T-helper 2 cell (primary cell): ENCODE measurements at places on chromosomes 6 and 20.

- DNase-seq: no peak
Observed at GRCh38 chr20:34541264-34541901, 17.1 kb upstream of the MAP1LC3A start.

DNA sequence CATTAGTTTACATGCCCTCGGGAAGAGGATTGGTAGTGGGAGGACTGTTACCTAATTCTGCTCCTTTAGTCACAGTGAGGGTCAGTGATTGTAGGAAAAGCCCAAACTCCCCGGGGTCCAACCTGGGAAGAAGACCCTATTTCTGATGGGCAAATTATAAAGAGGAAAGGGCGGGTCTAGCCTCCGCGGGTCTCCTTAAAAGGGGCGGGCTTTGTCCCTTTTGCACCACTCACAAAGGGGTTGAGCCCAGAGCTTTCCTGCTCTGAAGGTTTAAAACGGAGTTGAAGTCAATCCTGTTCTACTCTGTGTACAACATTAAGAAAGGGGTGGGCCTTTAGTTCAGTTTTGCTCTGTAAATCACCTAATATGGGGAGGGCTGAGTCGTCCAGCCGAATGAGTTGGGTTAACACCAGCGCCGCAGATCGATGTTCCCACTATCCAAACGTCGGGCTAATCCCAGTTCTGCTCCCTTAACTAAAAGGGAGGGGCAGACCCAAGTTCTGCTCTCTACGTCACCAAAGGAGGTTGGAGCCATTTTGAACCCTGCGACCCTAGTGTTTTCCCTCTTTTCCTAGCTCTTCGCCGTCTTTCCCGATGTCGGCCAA is 920 bp upstream of the RNF5 start:
- DNase-seq: no peak

GRCh38 chr6:13250703-13251102 is 77.6 kb downstream of the TBC1D7 start:
- no peak for DNase-seq

GRCh38 chr6:134437376-134437775 is 119.5 kb upstream of the SGK1 start:
- DNase-seq: peak; percentile 47
